NCI-H187 treated with DMSO at 0.1 percent for 48 hours (cell line): ENCODE measurements at places on chromosomes 6 and 20.

DNA sequence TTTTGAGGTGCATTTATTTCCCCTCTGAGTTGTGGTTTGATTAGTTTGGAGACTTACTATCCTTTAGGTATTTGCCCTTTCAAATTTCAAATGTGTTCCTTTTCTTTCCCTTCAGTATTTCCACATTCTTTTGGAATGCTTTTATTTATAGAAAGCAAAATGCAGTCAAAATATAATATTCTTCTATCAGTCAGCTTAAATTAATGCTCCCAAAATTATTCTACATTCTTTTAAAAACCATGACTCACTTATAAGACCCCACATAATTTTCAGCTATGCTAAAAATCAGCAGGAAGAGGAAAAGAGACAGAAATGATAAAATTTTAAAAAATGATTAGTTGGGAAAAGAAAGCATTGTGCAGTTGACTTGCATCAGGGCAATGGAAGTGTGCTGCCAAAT lies 180.0 kb upstream of the SMLR1 start:
- DNase-seq, result no peak

DNA sequence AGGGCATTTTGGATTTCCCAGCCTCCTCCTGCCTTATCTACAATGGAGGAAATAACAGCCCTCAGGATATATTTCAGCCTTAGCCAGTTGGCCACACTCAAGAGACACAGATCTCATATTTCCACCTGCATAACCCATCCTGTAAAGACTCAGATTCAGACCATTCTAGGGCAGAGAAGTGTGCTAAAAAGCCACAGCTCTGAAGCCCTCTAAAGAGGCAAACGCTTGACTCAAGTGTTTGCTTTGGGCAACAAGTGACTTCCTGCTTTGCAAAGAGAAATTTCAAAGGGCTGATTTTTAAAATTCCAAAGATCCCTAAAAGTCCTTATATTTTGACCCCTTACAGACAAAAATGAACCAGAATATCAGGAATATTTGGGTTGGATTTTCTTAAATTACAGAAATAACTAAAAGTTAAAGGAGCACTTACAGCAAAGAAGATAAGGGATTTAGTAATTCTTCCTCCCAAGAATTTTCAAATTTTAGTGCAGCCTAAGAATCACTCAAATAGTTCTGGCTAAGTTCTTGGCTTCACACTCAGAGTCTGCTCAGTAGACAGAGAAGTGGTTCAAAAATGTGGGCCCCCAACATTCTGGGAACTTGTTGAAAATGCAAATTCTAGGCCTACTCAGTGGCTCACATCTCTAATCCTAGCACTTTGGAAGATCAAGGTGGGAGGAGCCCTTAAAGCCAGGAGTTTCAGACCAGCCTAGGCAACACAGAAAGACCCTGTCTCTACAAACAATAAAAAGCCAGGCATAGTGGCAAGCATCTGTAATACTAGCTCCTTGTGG lies 18.9 kb upstream of the ADGRF5 start:
- peak; percentile 61 for DNase-seq

DNA sequence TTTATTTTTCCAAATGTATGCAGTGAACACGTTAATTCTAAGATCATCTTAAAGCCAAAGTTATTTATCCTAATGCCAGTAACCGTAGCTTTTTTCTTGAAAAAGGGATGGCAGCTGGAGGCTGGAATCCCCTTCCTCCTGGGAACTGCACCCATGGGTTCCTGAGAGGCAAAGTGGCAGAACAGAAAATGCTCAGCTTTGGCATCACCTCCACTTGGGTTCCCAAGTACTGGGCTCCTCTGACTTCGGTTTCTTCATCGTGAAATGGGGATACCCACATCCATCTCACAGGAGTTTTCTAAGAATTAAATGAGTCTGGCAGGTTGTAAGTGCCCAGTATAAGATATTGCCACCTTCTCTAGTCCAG lies 6.2 kb upstream of the DDX43 start:
- DNase-seq, result no peak

GRCh38 chr20:58241766-58242465 lies 13.5 kb upstream of the ANKRD60 start:
- DNase-seq, result no peak

DNA sequence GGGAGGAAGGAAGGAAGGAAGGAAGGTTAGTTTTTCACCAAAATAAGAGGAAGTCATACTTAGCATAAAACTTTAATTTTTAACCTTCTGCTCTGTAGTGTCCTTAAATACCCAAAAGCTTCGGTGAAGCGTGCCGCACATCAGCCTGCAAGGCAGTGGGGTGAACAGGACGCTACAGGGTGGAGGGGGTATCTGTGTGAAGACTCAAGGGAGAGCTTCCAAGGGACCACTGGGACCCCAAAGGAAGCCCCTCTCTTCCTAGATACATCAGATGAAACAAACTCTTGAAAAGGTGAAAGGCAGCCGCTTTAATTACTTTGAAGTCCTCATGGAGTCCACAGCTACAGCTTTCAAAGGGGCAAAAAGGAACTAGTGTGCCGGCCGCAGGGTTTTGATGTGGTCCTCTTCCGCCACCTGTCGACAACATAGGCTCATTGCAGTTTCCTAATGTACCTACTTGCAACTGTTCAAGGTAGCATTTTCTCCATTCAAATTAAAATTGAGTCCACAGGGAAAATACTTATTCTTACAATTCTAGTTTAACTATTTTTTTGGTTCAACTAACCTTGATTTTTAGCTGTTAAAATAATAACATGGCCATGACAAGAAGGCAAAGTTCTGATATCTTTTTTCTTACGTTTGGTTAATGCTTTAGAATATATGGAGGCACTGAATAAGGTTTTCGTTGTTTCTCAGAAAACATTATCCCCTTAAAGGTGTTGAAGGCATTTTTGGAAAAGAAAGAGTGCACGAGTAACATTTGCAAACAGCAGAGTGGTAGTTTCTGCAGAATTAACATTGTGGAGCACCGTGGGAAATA lies 135.0 kb upstream of the RIPOR2 start:
- DNase-seq, result peak; percentile 19

GRCh38 chr6:79525272-79526100 lies 11.7 kb downstream of the LCA5 start:
- no peak for DNase-seq

DNA sequence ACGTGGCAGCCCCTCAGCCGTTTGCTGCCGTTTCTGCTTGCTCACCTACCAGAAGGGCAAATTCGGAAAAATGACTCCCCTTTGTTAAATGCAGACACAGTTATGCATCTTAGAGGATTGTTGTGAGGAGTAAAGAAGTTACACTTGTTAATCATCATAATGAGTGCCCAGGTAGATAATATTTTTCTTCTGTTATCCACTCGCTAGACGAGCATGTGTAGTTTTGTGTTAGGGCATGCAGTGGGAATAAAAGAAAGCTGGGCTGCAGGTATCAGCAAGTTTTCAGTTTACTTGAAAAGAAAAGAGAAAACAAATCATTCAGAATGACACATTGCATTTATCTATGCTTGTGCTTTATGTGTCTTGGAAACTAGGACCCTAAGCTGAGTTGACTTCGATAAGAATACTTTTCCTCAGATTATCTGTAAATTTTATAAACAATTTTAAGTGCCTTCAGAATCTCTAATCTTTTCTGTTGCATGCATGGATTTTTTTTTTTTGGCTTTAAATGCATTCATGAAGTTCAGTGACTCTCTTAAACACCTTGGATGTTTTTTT lies 365.3 kb downstream of the QKI start:
- DNase-seq, result no peak

GRCh38 chr20:57152557-57152956 lies 113.9 kb downstream of the BMP7 start:
- no peak for DNase-seq

GRCh38 chr20:58665606-58666005 lies 14.5 kb downstream of the STX16 start:
- no peak for DNase-seq

- DNase-seq, result no peak
These were observed 37.2 kb upstream of the MYLK2 start for GRCh38 chr20:31781945-31782344.

DNA sequence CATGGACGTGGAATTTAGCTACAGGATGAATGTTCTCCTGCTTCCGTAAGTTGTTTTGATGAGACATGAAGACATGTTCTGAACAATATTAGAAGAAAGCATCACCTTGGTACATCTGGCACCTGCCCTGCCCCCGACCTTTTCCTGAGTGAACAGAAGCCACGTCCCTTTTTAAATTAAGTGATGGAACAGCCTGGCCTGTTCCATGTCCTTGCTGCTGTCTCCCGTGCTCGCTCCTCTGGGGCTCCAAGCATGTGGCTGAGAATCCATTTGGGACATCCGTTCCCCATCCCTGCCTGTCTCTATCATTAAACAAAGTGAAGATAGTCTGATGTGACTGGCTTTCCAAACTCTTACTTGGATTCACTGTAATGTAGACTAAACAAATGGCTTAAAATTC lies 36.4 kb downstream of the ERMARD start:
- no peak for DNase-seq

DNA sequence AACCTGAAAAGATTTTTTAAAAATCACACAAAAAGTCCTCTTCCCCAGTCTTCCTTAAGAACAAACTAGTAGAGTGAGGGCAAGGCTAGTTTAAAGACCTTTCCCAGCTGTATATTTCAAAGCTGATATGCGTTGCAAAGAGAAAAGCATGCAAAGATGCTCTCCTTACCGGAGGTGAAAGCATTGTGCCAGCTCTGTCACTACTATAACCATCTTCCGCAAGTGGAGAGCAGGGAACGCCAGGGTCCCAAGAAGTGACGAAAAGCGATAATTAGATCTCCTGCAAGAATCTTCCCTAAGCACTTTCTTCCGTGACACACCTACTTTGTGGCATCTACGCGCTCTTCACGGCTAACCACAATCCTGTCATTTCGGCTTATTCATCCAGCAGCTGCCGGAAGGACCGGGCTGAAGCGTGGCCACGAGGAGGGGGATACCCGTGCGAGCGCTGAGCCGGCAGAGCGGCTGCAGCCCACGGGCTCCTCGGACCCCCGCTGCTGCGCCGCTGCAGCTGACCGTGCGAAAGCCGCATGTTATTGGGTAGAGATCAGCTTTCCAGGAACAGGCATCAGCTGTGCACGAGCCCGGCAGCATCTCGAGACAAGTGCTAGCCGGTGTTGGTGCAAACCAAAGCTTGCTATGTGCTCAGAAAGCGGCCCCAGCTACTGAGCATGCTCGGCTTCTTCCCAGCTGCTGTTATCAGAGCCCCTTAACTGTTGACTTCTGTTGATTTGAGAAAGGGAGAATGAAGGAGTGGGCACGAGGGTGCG lies 57.2 kb upstream of the ARHGAP18 start:
- peak; percentile 48 for DNase-seq

GRCh38 chr6:43454696-43455530 lies 435 bp downstream of the DLK2 start:
- no peak for DNase-seq

DNA sequence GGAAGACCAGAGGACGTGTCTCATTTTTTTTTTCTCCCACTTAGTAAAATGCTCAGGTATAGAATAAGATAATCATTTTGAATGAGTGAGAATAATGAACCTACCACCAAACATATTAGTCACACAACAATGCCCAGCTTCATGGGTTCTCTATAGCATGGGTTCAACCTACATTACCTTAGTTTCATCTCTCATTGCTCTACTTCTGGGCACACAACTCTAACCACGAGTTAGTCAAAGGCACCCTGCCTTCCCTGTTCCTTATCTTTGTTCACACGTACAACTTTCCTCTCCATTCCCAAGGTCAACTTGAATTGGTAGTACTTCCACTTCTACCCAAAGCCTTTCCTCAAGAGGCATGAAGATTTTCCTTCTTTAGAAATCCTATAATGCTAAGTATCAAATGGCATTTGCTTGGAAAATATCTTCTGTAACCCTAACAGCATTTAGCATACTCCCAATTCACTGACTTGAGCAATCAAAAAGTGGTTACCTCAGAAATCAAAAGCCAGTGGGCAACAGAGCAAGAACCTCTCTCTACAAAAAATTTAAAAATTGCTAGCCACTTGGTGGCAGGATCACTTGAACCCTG lies 20.9 kb downstream of the DEK start:
- DNase-seq, result no peak

DNA sequence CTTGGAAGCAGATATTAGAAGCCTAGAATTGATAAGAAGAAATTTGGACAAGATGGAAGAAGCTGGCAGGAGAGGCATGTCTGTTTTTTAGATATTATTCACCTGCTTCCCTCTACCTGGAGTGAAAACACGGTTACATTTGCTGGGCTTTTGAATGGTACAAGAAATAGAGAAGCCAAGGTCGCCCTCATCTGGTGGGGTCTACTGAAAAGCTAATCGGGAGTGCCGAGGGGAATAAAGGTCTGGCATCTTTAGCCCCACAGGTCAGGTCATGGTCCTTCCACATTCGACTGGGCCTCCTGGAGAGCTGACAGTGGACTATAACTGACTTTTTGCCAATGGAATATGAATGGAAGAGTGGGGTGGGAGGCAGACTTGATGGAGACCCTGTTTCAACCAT lies 4.6 kb upstream of the C2 start:
- no peak for DNase-seq

- no peak for DNase-seq
These were observed 104.8 kb downstream of the AGPAT4 start for GRCh38 chr6:161169035-161169434.

GRCh38 chr6:89819336-89820130 lies at the start of gene MDN1:
Gene MDN1, minus strand, starts transcription at chr6:89819794. Its CDS starts 187 bp downstream, at chr6:89819607.
- DNase-seq, result peak; percentile 62

DNA sequence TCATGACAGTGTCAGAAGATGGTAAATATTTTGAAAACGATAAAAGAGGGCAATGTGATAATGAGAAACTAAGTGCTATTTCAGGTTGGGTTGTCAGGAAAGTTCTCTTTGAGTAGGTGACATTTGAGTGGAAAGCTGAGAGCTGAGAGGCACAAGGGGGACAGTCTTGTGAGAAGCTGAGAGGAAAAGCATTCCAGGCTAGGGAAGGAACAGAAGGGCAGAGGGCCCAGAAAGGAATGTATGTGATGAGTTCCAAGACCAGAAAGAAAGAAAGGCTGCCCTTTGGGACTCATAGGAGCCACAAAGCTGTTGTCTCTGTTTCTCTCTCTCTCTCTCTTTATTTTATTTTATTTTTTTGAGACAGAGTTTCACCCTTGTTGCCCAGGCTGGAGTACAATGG lies 7.6 kb upstream of the RNF182 start:
- DNase-seq, result no peak

GRCh38 chr6:32406857-32407256 lies at the start of gene BTNL2:
Gene BTNL2, minus strand, starts transcription at chr6:32407181. Its CDS starts 58 bp downstream, at chr6:32407123.
- DNase-seq, result no peak

DNA sequence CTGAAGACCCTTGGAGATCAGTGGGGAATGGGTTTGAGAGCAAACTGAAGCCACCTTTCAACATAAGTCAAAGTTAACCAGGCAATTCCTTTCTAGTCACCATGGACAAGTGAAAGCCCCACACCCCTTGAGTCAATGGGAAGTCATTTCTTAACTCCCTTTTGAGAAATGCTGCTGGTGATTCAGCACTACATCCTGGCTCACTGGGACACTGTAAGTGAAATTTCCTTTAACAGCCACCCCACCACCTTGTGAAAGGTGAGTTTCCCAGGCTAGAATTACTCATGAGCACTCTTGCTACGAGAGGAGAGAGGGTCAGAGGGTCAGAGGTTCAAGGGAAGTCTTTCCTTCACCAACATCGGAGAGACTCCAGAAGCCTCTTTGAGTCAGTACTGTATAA lies 93.3 kb upstream of the MARCKS start:
- DNase-seq, result no peak

GRCh38 chr6:170290296-170291128 lies at the start of gene DLL1:
Gene DLL1, minus strand, starts transcription at chr6:170291078. Its CDS starts 939 bp downstream, at chr6:170290139.
- DNase-seq, result no peak
